ENCODE measurements at places on chromosomes 12 and 14.

GRCh38 chr12:105318651-105319483 lies 11.6 kb upstream of the C12orf75 start:
- DNase-seq: no peak

DNA sequence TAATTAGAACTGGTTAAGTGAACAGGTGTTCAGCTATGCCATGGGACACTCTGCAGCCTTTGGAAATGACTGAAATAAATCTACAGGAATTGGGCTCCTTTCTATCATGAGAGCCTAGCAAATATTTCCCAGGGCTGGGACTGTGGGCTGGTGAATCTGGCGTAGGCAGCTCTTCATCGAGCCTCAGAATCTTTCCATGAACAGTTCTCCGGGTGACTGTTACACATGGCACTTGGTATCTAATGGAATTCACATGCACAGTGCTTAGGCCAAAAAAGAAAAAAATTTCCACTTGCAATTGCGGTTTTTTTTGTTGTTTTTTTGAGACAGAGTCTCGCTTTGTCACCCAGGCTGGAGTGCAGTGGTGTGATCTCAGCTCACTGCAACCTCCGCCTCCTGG lies 32.1 kb downstream of the PRKAB1 start:
- H3K27ac ChIP-seq: no peak overlapping the region
- no peak overlapping the region for H3K4me3 ChIP-seq
- no peaks in the 10 kb centered on the region for H3K27me3 ChIP-seq
- DNase-seq: no peak
- peaks cover 48% of the 10 kb centered on the region for H3K36me3 ChIP-seq
- H3K4me1 ChIP-seq: no peaks in the 10 kb centered on the region

DNA sequence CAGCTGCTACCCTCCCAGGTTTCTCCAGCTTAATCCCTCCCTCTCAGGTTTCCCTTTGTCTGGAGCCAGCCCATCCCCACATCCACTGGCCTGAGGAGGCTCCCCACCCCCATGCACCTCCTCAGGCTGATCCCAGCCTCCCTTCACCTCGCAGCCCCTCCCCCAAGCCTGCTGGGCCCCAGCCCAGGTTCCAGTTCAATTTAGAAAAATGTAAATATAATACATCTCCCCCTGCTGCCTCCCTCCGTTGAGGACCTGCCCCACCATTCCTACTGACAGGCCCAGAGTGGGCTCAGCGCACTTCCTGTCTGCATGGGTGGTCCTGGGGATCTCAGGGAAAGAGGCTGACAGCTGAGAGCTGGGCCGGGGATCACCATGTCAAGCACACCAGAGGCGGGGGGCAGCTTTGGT lies 155.8 kb downstream of the NTF3 start:
- no peaks in the 10 kb centered on the region for H3K27me3 ChIP-seq
- H3K27ac ChIP-seq: no peak overlapping the region
- peak; percentile 79 for DNase-seq
- peaks cover 16% of the 10 kb centered on the region for H3K4me1 ChIP-seq
- no peak overlapping the region for H3K4me3 ChIP-seq

DNA sequence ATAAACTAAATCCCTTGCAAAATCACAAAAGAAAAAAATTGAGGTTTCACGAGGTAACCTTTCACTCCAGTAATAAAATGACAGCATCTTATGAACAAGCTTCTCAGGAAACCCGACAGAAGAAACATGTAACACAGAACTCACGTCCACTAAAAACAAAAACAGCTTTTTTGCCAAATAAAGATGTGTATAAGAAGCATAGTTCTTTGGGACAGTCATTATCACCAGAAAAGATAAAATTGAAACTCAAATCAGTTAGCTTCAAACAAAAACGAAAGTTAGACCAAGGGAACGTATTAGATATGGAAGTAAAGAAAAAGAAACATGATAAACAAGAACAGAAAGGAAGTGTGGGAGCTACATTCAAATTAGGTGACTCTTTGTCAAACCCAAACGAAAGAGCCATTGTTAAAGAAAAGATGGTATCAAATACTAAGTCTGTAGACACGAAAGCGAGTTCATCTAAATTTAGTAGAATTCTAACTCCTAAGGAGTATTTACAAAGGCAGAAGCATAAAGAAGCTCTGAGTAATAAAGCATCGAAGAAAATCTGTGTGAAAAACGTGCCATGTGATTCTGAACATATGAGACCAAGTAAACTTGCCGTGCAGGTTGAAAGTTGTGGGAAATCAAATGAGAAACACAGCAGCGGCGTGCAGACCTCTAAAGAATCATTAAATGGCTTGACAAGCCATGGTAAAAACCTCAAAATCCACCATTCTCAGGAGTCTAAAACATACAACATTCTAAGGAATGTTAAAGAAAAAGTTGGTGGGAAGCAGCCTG lies 25.8 kb downstream of the RESF1 start:
- H3K4me3 ChIP-seq: peak overlapping the region; percentile 70
- no peaks in the 10 kb centered on the region for H3K27me3 ChIP-seq
- H3K27ac ChIP-seq: no peak overlapping the region
- peaks cover 92% of the 10 kb centered on the region for H3K36me3 ChIP-seq

DNA sequence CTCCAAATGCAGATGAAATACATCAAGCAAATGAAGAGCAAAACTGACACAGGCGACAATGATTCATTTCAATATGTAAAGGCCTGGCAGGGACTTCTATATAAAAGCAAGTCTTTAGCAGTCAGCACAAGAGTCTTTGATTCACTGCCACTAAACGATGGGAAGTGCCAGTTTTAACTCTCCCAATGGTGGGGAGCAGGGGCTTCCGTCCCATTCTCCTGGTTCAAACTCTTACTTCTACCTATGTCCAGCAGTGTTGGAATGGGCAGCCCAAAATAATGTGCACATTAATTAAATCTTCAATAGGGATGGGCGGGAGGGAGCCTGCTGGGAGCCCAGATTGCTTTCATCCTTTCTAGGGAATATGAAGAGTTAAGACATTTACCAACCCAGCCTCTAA lies 97.5 kb upstream of the MDM1 start:
- peak overlapping the region; percentile 54 for H3K27ac ChIP-seq
- H3K27me3 ChIP-seq: no peaks in the 10 kb centered on the region

GRCh38 chr12:124375141-124375788 lies 80.4 kb downstream of the RFLNA start:
- H3K27ac ChIP-seq: no peak overlapping the region
- H3K4me3 ChIP-seq: no peak overlapping the region
- H3K4me1 ChIP-seq: no peaks in the 10 kb centered on the region
- DNase-seq: no peak
- H3K36me3 ChIP-seq: peaks cover 15% of the 10 kb centered on the region

DNA sequence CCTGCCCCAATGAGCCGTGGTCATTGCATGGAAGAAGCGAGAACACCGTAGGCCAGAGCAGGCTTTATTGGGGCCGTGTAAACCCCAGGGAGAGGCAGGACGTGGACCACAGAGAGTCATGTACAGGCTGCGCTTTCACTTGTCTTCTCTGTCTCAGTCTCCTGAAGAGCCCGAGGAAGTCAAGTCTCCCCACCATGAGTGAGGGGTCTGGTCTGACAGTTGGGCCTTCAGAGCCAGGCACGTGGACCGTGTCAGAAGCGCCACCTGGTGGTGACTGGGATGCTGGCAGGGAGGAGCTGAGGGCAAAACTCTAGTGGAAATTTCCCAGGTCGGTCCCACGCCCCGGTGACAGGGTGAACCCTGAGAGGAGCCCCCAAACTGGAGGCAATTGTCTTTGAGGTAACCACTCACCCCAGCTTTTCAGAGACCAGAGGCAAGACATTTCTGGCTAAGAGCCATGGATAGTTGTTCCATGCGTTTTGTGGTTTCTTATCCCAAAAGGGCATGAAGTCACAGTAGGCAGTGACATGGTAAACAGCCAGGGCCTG lies 17.4 kb downstream of the RPS6KL1 start:
- H3K27ac ChIP-seq: no peak overlapping the region
- H3K27me3 ChIP-seq: no peaks in the 10 kb centered on the region
- H3K4me1 ChIP-seq: no peaks in the 10 kb centered on the region
- no peak overlapping the region for H3K4me3 ChIP-seq

DNA sequence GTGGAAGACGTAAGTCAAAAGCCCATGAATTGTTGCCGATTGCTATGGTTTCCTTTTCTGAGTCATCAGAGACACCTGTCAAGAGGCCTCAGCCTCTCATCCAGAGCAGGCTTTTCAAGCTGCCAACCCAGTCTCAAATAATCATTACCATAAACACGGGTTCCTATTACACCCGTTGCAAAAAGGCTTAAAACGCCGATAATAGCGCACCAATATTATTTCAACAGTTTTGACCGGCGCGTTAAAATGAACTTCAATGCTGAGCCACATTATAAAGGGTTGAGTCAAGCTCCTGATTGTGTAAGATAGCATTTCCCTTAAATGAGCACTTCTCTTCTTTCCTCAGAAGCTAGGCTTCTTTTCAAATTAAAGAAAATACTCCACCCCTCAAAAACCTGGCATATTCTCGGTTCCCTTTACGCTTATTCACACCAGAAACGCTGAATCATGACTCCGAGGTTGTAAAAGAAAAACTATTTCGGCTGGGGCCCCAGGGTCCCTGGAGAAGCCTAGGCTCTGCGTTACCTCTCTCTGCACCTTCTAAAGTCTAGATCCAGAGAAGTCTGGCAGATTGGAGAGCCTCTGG lies 1.4 kb downstream of the TMTC1 start:
- H3K27me3 ChIP-seq: no peaks in the 10 kb centered on the region
- DNase-seq: no peak
- H3K4me3 ChIP-seq: peak overlapping the region; percentile 86
- H3K27ac ChIP-seq: no peak overlapping the region
- H3K36me3 ChIP-seq: no peaks in the 10 kb centered on the region
- no peaks in the 10 kb centered on the region for H3K4me1 ChIP-seq

- no peaks in the 10 kb centered on the region for H3K4me1 ChIP-seq
- no peaks in the 10 kb centered on the region for H3K36me3 ChIP-seq
- H3K27ac ChIP-seq: no peak overlapping the region
- peak; percentile 69 for DNase-seq
Measured at GRCh38 chr14:102785595-102785963, 8.3 kb downstream of the TRAF3 start.

DNA sequence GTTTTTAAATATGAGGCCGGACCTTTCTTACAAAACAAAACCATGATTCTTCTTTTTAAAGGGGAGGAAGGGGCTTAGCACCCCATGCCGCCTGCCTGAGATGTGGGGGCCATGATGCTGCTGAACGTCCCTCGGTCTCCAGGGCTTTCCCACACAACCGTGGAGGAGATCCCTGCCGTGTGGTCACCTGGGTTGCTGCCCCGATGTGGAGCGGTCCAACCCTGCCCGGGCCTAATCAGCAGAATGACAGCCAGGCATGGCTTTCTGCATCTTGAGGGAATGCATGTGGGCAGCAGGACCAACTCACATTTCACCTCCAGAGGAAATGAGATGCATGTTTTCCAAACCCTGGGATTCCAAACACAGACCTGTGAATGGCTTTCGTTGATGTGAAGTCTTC lies 48.9 kb upstream of the C14orf180 start:
- no peaks in the 10 kb centered on the region for H3K4me1 ChIP-seq
- no peak overlapping the region for H3K27ac ChIP-seq
- no peaks in the 10 kb centered on the region for H3K36me3 ChIP-seq
- peak; percentile 22 for DNase-seq

DNA sequence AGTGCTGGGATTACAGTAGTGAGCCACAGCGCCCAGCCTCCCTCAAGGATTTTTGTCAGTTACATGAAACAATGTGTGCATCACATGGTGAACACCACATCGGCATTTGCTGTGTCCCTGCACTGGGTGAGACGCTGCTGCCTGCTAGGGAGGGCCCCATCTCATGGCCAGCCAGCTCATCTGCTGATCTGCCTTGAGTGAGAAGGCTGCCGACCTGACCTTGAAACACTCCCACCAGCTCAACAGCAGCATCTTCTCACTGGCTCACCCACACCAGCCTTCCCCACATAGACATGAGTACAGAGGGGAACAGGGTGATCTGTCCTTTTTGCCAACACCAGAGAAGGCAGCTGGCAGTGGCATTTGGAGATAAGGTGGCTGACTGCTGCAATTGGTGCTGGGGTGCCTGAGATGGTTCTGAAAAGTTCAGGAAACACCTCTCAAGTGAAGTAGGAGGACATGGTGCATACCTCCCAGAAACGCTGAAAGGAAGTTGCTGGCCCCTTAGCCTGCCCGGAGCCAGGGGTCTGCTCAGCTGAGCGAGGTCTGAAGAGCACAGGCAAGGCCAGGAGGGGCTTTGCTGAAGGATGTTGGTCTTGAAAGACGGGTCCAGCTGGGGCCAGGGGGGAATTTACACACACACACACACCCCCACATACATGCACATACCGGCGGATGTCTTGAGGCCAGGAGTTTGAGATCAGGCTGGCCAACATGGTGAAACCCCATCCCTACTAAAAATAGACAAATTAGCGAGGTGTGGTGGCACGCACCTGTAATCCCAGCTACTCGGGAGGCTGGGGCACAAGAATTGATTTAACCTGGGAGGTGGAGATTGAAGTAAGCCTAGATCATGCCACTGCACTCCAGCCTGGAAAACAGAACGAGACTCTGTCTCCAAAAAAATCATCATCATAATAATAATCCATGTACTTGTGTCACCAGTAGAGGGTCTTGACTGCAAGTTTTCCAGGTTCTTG lies 14.3 kb upstream of the PPP1R13B start:
- no peak overlapping the region for H3K4me3 ChIP-seq
- no peak overlapping the region for H3K27ac ChIP-seq
- no peaks in the 10 kb centered on the region for H3K4me1 ChIP-seq
- H3K27me3 ChIP-seq: no peaks in the 10 kb centered on the region
- DNase-seq: no peak

- no peak for DNase-seq
- no peaks in the 10 kb centered on the region for H3K4me1 ChIP-seq
- no peaks in the 10 kb centered on the region for H3K27me3 ChIP-seq
- no peak overlapping the region for H3K27ac ChIP-seq
- H3K36me3 ChIP-seq: no peaks in the 10 kb centered on the region
- H3K4me3 ChIP-seq: no peak overlapping the region
Measured at GRCh38 chr14:97782871-97783414, 985.8 kb downstream of the VRK1 start.

GRCh38 chr14:61567838-61568571 lies 127.3 kb upstream of the HIF1A start:
- H3K27me3 ChIP-seq: no peaks in the 10 kb centered on the region
- peak overlapping the region; percentile 67 for H3K4me3 ChIP-seq
- H3K4me1 ChIP-seq: peaks cover 24% of the 10 kb centered on the region
- H3K27ac ChIP-seq: no peak overlapping the region

- peaks cover 8% of the 10 kb centered on the region for H3K36me3 ChIP-seq
- peak; percentile 69 for DNase-seq
- H3K4me3 ChIP-seq: peak overlapping the region; percentile 48
- H3K4me1 ChIP-seq: no peaks in the 10 kb centered on the region
- no peaks in the 10 kb centered on the region for H3K27me3 ChIP-seq
Measured at GRCh38 chr12:62472472-62472871, 5.8 kb downstream of the MON2 start.

DNA sequence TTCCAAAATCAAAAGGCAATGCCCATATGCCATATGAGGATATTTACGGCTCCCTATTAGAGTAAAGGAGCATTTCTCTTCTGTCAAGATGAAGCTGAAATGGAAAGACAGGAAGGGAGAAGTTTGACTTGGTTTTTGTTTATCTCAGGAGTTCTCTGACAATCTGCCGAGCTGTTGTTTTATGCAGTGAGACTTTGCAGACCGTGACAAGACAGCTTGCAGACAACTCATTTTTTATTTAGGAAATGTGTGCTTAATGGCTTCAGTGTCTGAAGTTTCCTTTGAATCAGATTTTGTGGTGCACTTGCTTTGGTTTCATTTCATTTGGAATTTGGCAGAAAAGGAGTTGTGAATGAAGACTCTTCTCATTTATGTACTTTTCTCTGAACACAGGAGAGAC lies 145.4 kb downstream of the C12orf50 start:
- DNase-seq: no peak
- H3K4me1 ChIP-seq: no peaks in the 10 kb centered on the region
- no peaks in the 10 kb centered on the region for H3K27me3 ChIP-seq
- no peak overlapping the region for H3K27ac ChIP-seq
- no peaks in the 10 kb centered on the region for H3K36me3 ChIP-seq

GRCh38 chr12:49200919-49201594 lies 12.2 kb upstream of the TUBA1A start:
- no peak overlapping the region for H3K4me3 ChIP-seq
- H3K36me3 ChIP-seq: no peaks in the 10 kb centered on the region
- no peaks in the 10 kb centered on the region for H3K27me3 ChIP-seq
- DNase-seq: peak; percentile 41
- peak overlapping the region; percentile 98 for H3K27ac ChIP-seq

Measured in endodermal cell (in vitro differentiated cells).